ENCODE measurements at places on chromosomes 12 and 14.

DNA sequence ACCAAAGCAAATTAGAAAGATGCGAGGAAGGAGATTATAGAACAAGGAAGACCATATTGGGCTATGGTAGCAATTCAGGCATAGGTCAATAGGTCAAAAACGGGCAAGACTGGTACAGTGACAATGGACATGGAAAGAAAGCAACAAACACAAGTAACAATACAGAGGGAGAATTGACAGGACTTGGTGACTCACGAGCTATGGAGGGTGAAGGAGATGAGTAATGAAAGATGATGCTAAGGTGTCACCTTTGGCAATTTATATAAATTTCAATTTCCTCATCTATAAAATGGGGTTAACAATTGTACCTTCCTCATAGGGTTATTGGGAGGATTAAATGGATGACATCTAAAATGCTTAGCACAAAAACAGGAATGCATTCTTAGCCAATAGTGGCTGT lies 15.1 kb upstream of the DUSP16 start:
- no peak for DNase-seq

DNA sequence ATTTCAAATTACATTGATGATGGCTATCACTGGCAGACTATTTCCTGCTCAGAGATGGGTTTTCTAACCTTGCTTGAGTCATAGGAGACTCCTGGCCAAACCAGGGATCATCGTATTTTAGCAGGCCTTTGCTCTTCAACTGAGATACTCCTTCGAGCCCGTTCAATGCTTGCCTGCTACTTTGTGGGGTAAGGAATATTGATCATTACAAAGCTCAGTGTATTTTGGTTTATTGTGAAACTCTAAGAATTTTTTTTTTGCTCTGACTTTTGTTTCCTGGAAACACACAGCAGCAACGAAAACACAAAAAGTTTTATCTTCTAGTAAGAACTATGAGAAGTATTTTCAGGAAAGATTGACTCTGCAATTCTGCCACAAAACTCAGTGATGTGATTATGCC lies 4.1 kb downstream of the GPRC5D start:
- DNase-seq = no peak

- DNase-seq = peak; percentile 80
Observed at GRCh38 chr12:93098077-93098476, 169.0 kb upstream of the EEA1 start.

DNA sequence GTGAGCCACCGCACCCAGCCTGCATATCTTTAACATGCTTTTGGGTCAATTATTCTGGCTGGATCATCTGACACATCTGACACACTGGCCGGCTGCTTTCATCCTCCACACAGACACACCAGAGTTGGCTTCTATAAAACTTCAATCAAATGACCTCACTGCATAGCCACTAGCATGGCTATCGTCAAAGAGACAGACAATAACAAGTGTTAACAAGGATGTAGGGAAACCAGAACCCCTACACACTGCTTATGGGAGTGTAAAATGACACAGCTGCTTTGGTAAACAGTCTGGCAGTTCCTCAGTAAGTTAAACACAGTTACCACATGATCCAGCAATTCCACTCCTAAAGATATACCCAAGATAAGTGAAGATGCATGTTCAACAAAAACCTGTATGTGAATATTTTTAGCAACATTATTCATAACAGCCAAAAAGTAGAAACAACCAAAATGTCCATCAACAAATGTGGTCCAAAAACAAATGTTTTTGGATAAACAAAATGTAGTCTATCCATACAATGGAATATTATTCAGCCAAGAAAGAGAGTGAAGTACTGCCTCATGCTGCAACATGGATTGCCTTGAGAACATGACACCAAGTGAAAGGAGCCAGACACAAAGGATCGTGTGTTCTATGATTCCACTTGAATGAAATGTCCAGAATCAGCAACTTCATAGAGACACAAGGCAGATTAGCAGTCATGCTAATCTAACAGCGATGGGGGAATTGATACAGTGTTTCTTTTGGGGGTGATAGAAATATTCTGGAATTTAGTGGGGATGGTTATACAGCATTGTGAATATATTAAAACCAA lies 10.1 kb downstream of the KDM2B start:
- DNase-seq = no peak

DNA sequence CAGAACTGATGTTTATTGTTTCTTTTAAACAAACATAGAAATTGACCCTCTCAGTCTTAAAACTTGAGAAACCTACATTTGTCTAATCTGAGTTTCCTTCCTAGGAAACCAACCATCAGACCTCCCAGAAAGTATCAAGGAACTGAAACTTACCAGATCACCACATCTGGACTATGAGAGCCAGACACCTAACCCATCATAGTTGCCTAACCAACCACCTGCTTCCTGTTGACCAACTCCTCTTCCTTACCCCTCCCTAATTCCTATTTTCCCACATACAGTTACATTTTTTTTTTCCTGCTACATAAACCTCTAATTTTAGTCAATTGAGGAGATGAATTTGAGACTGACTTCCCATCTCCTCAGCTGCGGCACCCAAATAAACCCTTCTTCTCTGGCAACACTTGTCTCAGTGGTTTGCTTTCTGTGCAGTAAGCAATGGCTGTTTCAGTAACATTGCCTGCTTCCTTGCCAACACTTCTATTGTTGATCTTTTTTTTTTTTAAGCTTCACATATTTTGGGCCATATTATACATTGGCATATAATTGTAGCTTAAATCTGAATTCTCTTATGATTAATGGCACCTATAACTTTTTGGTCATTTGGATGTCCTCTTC lies 34.3 kb downstream of the KLRD1 start:
- DNase-seq = no peak
